Nephron progenitor cell (in vitro differentiated cells): ENCODE measurements at places on chromosomes 11 and 22.

DNA sequence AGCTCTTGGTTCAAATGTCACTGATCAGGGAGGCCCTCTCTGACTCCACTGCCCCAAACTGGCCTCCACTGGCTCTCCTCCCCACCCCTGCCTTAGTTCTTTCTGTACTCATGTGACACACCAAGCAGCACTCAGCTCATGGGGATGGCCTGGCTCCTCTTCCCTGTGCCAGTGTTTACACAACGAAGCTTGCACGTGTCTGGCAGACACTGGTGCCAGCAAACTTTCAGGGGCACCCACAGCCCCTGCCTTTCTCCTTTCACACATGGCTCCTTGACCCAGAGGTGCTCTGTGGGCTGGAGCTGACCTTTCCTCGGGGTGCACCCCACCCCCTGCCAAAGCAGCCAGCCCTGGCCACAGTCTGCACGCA lies 37.6 kb upstream of the PARVG start:
- no peak for DNase-seq

- no peak for DNase-seq
Observed at GRCh38 chr11:125313271-125314219, 149.0 kb downstream of the PKNOX2 start.

DNA sequence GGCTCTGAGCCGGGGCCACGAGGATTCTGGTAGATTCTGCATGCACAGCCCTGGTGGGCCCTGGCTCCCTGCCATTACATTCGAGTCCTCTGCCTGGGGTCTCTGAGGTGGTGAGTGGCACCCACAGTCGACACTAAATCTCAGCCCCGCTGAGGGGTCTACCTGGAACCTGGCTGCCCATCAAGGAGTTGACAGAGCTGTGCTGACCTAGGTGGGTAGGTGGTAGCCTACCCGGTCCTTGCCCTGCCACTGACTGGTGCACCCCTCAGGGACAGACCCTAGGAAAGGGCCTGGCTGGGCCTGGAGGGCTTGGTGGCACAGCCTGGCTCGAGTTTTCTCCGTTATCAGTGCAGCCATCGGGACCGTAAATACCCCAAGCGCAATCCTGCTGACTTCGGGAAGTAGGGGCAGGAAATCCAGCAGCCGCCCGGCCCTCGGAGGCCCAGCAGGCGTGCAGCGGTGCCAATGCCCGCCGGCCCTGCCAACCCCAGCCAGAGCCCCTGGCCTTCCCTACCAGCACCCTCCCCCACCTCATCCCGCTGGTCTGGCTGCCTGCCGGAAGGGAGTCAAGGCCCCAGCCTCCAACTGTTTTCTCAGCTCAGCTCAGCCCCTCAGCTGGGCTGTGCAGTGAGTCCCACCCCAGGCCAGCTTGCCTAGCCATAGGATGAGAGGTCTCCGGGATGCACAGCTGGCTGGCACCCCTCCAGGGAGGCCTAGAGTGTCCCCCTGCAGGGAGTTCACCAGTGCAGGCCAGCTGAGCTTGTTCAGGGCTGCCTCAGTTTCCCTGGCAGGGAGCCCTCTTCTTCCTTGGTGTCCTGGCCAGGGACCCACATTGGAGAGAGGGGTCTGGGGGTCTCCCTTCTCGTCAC lies 80.4 kb upstream of the KCNQ1OT1 start:
- DNase-seq, result no peak

DNA sequence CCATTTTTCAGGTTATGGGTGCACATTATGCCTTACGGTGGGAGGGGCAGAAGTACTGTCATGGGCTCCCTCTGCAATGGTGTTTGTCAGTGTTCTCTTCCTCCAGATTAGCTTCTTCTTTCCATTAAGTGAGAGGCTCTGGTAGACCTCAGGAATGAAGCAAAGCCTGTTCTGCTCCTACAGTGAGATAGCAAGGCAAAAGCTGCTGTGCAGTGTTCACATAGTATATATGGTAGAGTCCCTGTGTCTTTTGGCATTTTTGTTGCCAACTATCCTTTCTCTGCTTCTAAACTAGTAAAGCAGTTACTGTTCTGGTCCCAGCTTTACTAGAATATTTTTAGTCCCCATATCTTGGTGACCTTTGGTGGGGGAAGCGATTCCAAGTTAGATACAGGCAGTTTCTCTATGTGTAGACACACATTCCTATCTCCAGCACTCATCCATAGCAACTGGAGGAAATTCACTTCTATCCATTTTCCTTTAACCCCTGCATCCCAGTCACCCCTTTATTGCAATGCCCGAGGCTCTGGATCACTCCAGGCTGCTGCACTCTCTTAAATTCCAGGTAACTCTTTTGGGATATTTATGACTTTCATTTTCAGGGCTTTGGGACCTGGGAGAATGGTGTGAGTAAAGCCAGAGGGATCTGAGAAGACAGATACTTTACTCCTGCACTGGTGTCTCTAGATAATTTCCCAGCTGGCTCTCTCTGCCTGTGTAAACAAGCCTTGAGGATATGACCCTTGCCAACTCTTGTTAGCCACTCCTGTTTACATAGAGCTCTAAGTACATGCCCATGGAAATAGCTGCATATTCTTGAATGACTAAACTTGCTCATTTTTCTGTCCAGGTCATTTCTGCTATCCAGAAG lies 3.9 kb upstream of the TRIM34 start:
- no peak for DNase-seq

DNA sequence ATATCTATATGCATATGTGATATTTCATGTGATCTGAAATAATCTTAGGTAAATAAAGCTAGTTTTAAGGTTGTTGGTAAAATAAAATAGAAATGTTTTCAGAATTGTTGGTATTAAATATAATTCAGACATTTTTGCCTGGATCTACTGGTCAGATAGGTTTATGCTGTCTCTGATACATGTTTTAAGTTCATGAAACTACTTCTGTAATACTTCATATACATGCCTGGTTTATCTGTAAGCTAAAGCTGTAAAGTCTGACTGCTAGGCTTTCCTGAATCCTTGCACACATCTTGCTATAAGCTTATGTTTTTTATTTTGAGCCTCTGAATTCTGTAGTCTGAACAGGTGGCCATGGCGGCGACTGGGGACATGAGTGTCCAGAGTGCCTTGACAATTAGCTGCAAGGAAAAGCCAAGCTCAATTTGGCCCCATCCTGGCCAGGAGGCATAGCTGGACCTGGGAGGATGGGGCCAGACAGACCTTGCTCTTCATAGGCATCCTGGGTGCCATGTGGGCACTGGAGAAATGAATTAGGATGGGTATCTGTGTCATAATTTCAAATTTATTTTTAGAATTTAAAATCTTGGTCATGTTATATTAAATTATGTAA lies 241.0 kb upstream of the UBASH3B start:
- DNase-seq, result no peak

GRCh38 chr11:57364851-57365660 lies 15.9 kb downstream of the PRG3 start:
- DNase-seq, result no peak

GRCh38 chr22:38513063-38513462 lies 7.0 kb upstream of the DDX17 start:
- peak; percentile 14 for DNase-seq

DNA sequence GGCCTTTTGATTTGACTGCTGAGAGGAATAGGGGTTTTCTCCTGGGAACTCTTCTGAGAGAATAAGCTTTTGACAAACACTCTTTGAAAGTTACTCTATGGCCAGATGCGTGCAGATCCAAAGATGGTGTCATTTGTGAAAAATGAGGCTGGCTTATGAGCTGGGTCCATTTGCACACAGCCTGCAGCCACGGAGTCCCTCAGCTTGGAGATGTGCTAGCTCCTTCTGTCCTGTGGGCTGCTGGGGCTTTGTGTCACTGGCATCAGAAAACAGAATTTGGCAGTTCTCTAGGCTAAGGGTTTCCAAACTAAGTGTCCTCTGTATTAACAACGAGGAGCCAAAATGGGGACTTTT lies 702.4 kb downstream of the NTM start:
- DNase-seq, result no peak

DNA sequence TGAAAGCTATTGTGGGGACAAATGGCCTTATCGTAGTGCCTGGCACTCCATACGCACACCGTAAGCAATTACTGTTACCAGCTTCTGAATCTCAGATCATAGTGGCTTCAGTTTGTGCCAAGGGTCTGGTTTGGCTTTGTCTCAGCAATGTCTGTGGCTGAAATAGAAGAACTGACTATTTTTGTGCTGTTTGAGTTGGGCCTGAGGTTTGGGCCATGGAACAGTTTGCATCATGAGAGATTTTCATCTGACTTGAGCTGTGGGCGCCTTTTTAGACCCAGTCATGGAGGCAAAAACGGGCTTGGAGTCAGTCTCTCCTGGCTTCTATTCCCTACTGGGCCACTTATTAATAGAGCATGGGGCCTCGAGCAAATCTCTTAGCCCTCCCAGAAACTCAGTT lies 121.1 kb upstream of the CRYBB3 start:
- DNase-seq, result no peak

DNA sequence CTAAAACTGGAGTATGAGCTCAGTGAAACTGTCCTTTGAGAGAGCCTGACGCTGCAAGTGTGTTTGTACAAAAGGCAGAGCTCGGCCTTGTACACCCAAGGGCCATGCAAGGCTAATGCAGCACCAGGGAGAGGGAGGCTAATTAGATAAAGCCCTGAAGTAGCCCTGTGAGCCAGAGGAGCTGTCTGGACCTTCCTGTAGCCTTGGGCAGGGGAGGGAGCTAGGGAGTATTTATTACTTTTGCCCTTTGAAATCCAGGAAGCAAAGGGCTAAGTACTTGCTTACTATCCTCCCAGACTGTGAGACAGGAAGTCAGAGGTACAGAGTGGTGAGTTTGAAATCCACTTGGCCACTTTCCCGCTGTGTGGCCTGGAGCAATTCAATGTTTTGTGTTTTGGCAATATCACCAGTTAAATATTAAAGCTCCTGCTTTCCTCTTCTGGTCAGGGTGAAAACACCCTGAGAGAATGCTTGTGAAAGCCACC lies 10.2 kb upstream of the LDHA start:
- peak; percentile 16 for DNase-seq

DNA sequence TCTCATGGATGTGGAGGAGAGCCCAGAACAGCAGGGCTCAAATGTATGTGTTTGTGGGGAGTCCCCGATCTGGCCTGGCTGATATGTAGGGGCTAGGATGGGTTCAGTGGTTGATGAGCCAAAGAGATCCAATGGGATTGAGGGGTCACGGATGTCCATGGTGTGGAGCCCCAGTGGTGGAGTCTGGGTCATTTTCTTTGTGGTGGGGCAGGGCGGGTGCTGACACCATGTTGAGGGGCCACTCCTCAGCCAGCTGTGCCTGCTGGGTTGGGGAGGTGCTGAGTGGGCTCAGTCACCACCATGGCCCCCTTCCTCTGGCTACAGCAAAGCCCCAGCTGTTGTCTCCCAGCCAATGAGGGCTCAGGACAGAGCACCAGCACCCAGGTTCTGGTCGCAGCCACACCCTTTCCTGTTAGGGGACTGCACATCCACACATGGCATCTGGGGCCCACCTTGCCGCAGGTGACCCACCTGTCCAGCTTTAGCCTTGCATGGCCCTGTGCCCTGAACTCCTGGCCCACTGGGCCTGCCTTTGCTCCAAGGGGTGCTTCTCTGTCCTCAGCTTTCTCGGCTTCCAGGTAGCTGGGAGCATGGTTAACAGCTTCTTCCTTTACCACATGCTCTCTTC lies 3.2 kb upstream of the GNAZ start:
- DNase-seq, result no peak

DNA sequence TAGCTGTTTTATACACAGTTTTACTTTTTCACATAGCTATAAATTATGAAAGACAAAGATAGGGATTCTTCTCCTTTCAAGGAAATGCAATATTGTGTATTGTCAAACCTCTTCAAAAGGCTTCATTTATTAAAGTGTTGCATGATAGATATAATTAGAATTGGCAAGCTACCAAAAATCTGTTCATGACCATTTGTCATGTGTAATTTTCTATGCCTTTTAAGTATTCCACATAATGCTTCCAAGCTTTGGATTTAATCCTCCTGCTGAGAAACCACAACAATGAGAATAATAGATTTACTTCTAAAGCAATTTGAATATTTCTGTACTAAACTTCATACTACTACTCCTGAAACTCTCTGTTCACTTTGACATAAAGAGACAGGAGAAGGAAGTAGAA lies 403.2 kb upstream of the CCDC179 start:
- DNase-seq, result no peak

GRCh38 chr11:76624500-76625379 lies 45.8 kb downstream of the LRRC32 start:
- DNase-seq, result no peak

- DNase-seq, result no peak
Observed at GRCh38 chr11:100867606-100868005, 180.5 kb downstream of the ARHGAP42 start.
